RPMI7951 (cell line): ENCODE measurements at places on chromosomes 12 and 14.

GRCh38 chr14:104841730-104842129, 23.3 kb upstream of the CEP170B start:
- DNase-seq: no peak

DNA sequence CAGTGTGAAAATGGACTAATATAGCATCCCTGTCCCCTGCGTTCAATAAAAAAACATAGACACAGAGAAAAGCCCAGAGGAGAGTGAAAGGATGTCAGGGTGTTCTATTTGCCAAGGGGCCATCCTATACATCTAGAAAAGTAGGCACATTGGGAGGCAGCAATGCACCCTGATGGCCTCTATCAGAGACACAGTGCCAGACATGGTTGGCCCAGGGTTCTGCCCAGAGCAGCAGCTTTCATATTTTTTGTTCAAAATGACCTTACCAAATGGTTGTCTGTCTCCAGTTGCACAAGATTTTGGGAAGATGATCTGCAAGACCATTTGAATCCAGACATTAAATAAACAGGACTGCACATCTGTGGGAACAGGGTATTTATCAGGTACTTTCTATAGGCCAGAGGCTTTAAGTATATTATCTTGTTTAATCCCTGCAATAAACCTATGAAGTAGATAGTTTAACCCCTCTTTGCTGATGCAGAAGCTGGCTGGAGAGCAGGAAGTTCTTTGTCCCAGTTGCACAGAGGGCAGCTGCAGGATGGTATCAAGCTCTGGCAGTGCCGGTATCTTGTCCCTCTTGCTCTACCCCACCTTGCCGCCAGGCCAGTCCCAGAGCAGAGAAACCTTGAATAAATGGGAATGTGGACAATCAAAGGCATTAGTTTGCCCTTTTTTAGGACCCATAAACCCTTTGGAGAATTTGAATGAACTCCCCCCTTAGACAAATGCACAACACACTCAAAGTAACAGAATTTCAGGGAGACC, 171.8 kb upstream of the PWP1 start:
- no peak for DNase-seq

DNA sequence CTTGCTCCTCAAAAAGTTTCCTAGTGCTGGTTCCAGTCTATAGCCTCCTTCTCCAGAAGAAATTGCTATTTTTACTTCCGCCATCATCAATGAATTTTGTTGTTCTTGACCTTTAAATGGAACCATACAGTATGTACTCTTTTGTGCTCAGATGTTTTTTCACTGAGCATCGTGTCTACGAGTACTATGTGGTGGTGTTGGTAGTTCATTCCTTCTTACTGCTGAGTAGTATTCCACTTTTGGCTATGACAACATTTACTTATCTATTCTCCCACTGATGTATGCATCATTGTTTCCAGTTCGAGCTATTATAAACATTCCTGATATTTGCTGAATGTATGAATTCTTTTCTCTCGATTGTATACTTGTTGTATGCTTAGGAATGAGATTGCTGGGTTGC, 28.6 kb downstream of the SLC2A14 start:
- no peak for DNase-seq

- no peak for DNase-seq
Observed at GRCh38 chr12:32549675-32550079, 129.4 kb upstream of the DNM1L start.
